ENCODE measurements at places on chromosomes 7 and 10. TPM values are rescaled to one million over a fixed set of nuclear protein-coding genes. Genes with fewer than 3 reads are reported as not detected.

Gene CPA1
- polyA plus RNA-seq, result not detected

Gene PRPS1L1
- polyA plus RNA-seq, result not detected

Gene CYP26C1
- not detected for polyA plus RNA-seq

Gene GBX1
- polyA plus RNA-seq, result not detected

Gene HOXA3
- polyA plus RNA-seq, result not detected

Gene LRGUK
- polyA plus RNA-seq, result 0.24 TPM

Gene TRIM74
- polyA plus RNA-seq, result not detected

Gene ODAD2
- not detected for polyA plus RNA-seq
